Calu3 (cell line): ENCODE measurements at places on chromosomes 6 and 20. TPM values are rescaled to one million over a fixed set of nuclear protein-coding genes. Genes with fewer than 3 reads are reported as not detected.

- H3K4me1 ChIP-seq = no peaks in the 10 kb centered on the region
- no peak for DNase-seq
- H3K4me3 ChIP-seq = no peak overlapping the region
- no peaks in the 10 kb centered on the region for H3K36me3 ChIP-seq
Observed at GRCh38 chr20:37457921-37458320, 63.1 kb upstream of the NNAT start.

GRCh38 chr6:148887181-148887580, 140.4 kb downstream of the UST start:
- H3K36me3 ChIP-seq = no peaks in the 10 kb centered on the region
- H3K27ac ChIP-seq = no peak overlapping the region

DNA sequence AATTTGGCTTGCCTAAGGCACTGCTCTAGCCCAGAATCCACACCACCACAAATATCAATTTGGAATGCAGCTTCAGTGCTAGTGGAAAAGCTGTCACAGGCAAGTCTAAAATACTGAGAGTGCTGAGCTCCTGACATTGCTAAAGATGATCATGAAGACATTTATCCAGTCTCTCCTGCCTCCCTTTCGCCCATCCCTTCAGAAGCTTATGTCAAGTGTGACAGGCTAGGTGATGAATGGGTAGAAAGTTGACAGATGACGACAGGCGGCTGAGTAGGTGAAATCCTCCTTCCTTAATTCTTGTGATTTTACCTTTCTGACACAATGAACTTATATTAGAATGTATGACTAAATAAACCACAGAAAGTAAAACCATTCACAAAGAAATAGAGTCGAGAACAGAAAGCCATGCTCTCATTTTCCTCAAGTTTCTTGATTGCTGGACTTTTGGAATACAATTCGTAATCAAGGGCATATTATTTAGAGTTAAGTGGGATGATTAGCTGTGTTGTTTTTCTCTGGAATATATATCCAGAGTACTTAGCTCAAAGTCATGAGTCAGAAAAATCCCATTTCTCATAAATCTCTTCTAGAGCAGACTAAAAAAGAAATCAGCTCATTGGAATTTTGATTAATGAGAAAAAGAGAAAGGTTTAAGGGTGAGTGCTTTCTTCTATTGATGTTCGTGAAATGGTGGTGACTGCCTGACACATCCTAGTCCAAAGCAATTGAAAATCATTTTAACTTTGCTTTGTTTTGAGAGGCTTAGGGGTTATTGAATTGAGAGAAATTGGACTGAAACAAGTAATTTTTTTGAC, 1228.2 kb upstream of the CITED2 start:
- H3K27me3 ChIP-seq = no peaks in the 10 kb centered on the region
- H3K36me3 ChIP-seq = no peaks in the 10 kb centered on the region
- no peak overlapping the region for H3K27ac ChIP-seq
- DNase-seq = no peak

DNA sequence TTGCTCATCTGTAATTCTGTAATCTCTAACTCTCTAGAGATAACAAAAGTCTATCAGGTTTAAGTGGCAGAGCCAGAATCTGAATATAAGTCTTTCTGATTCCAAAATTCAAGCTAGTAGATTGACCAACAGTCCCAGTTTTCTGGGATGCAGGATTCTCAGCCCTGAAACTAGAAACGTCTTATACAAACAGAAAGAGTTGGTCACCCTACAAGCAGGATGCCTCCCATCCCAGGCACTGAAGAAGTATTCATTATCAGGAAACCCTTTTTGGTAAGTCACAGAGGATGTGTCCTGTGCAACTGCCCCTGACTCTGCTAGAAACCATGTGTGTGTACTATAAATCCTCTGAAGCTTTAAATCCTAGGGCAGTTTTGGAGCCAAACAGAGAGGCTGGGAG, 135.0 kb downstream of the CARMIL1 start:
- H3K4me3 ChIP-seq = no peak overlapping the region
- H3K27ac ChIP-seq = no peak overlapping the region
- DNase-seq = no peak
- H3K36me3 ChIP-seq = no peaks in the 10 kb centered on the region
- peaks cover 56% of the 10 kb centered on the region for H3K4me1 ChIP-seq

- H3K36me3 ChIP-seq = no peaks in the 10 kb centered on the region
- no peaks in the 10 kb centered on the region for H3K27me3 ChIP-seq
- DNase-seq = no peak
- H3K4me1 ChIP-seq = no peaks in the 10 kb centered on the region
- no peak overlapping the region for H3K4me3 ChIP-seq
Observed at GRCh38 chr6:84926189-84927155, 162.1 kb upstream of the TBX18 start.

DNA sequence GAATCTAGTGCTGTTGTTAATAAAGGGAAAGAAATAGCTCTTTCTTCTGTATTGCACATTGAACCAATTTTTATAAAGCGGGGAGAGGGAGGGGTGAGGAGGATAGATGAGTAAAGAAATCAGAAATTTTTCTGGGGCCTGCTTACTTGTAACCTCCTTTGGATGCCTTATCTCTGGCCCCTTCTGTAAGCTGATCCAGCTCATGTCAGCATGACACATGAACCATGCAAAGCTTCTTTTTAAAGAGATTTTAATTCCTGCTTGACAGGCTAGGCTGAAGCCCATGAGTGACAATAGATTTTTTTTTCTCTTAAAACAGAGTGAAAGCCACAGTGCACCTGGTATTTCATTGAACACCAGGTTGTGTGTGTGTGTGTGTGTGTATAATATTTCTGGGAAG, 325.3 kb downstream of the PRL start:
- H3K4me1 ChIP-seq = peaks cover 6% of the 10 kb centered on the region
- no peak overlapping the region for H3K4me3 ChIP-seq
- H3K27me3 ChIP-seq = no peaks in the 10 kb centered on the region
- H3K36me3 ChIP-seq = no peaks in the 10 kb centered on the region
- no peak overlapping the region for H3K27ac ChIP-seq

SLC18B1 gene
- 23.9 and 25.9 TPM in 2 replicates for total RNA-seq

DNA sequence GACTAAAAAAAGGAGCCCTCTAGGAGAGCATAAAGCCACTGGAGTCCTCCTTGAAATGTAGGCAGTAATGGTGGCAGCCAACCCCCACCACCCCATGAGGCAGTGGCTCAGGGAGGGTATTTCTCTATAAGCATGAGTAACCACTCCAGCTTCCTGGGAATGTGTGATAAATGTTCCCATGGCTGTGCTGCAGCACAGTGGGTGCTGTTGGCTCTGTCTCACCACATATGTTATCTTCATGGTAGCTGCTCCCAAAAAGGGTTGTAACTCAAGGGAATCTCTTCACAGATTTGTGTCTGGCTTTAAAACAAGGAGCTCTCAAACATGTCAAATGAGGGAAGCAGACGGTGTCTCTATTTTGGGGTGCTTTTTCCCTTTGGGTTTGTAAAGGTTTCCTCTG, 7.5 kb upstream of the PHACTR1 start:
- H3K4me3 ChIP-seq = no peak overlapping the region
- H3K4me1 ChIP-seq = no peaks in the 10 kb centered on the region
- H3K27ac ChIP-seq = no peak overlapping the region

GRCh38 chr20:20237093-20237959, 130.6 kb upstream of the INSM1 start:
- H3K36me3 ChIP-seq = no peaks in the 10 kb centered on the region
- no peaks in the 10 kb centered on the region for H3K4me1 ChIP-seq
- DNase-seq = peak; percentile 13

DNA sequence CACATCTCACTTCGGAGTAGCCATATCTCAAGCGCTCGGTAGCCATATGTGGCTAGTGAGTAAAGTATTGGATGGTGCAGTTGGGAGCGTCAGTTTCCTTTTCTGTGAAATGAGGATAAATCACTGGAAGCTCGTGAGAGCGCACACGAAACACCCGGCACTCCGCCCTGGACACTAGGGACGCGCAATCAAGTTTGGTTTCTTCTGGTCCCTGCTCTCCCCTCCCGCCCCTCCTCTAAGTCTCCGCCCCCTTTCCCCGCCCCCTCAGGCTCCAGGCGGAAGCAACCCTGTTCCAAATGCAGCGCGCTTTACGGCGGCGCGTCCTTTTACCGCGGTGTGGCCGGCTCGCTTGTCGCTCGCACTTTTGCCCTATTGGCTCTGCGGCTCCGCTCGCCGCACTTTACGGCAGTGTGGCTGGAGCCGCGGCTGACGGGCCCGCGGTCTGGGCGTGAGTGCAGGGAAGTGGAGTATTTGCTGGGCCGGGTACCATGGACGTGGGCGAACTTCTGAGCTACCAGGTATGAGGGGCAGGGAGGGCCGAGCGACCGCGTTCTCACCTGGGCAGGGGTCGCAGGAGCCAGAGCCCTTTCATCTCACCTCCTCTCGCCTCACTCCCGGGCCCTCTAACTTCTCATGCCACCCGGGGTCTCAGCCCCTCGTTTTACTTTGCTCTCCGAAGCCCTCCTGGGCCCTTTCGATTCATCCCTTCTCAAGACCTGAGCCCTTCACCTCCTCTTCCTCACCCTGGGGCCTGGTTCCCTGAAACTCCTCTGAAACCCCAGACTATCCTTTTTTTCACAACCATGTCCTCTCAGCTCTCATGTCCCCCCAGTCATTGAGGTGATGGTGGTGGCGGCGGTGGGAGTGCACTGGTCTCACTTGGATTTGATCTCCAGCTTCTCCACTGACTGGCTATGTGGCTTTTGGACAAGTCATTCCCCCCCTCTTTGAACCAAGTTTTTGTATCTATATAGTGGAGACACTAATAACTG, at the start of gene CTNNBL1:
Gene CTNNBL1, plus strand, starts transcription at position 396 of the 992 bp plus-strand sequence. Its CDS starts 93 bp downstream, at position 489.
- no peaks in the 10 kb centered on the region for H3K4me1 ChIP-seq
- H3K27ac ChIP-seq = peak within 1 kb of the TSS; percentile 77
- DNase-seq = peak; percentile 99
- peaks cover 20% of the 10 kb centered on the region for H3K27me3 ChIP-seq
- H3K4me3 ChIP-seq = peak within 1 kb of the TSS; percentile 92

DNA sequence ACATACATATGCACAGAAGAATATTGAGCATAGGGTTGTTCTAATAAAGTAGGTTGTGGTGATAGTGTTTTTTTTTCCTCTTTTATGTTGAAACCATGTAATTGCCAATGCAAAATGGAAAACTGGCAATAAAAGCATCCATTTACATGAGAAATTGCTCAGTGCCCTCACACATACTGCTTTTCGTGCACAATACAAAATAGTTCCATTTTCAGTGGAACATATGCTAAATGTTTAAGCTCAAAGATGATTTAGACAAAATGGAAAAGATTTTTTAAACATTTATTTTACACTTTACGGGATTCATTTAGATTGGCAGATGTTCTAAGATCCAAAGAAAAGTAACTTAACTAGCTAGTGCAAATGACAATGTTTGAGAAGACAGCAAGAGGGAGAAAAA, 678.1 kb upstream of the MANEA start:
- no peaks in the 10 kb centered on the region for H3K4me1 ChIP-seq
- DNase-seq = no peak
- H3K27ac ChIP-seq = no peak overlapping the region

- peaks cover 4% of the 10 kb centered on the region for H3K36me3 ChIP-seq
- no peaks in the 10 kb centered on the region for H3K4me1 ChIP-seq
- H3K27me3 ChIP-seq = no peaks in the 10 kb centered on the region
Observed at GRCh38 chr6:49499126-49499525, 597 bp upstream of the GLYATL3 start.

TPBG gene
- total RNA-seq = 42.6 and 46.5 TPM in 2 replicates

IL20RA gene
- 2.4 and 3.1 TPM in 2 replicates for total RNA-seq

TPX2 gene
- total RNA-seq = 157 and 179 TPM in 2 replicates

GRCh38 chr6:110529355-110529754, 52.9 kb upstream of the SLC22A16 start:
- no peaks in the 10 kb centered on the region for H3K36me3 ChIP-seq
- no peak for DNase-seq
- H3K27ac ChIP-seq = no peak overlapping the region

GRCh38 chr6:83908813-83909212, 49.3 kb downstream of the CYB5R4 start:
- no peak overlapping the region for H3K4me3 ChIP-seq
- DNase-seq = no peak
- no peaks in the 10 kb centered on the region for H3K4me1 ChIP-seq
- H3K36me3 ChIP-seq = no peaks in the 10 kb centered on the region
- H3K27ac ChIP-seq = no peak overlapping the region
- H3K27me3 ChIP-seq = no peaks in the 10 kb centered on the region
